ENCODE measurements at places on chromosomes 16 and 17.

DNA sequence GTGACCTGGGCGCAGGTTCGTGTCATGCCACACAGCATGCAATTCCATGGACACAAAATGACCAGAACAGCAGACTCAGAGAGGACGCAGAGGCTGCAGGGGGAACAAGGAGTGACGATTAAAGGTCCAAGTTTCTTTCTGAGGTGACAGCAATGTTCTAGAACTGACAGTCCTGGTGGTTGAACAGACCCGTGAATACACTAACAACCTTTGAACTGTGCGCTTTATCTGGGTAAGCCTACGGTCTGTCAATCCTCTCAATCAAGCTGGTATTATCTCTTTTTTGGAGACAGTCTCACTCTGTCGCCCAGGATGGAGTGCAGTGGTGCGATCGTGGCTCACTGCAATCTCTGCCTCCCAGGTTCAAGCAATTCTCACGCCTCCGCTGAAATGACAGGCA is 134.1 kb downstream of the ZNF778 start:
- no peak for DNase-seq

DNA sequence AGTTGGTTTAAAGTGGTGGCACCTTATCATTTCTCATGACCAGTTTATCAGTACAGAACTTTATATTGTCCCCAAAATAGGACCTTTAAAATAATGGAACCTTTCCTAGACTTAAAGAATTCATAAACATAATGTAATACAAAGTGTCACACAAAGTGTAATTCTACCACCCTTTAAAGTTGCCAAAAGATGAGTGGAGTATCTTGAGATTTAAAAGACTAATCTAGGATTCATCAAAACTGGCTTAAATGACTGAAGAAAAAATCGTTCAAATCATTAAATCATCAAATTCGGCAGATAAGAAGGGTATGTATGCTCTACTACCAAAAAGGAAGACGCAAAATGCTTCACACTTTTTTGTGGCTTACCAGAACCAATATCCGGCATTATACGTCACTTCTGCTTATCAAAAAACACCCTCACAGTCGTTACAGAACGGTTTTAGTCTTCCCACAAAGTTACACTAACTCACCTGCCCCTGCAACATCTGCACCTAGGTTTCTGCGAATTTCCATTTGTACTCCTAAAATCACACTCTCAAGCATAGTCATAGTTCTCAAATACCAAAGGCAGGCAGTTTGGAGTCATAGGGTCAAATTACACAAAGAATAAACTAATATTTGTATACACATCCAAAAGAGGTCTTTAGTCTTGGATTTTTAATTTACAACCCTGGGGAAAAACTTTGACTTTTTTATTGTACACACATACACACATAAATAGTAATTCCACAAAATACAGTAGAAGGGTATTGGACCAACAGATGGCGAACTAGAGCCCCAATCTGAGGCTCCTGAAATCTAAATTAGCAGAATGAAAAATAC is 1.4 kb upstream of the KANSL1 start:
- DNase-seq: no peak

- no peak for DNase-seq
These were observed 60.4 kb upstream of the MSI2 start for GRCh38 chr17:57195785-57196460.

DNA sequence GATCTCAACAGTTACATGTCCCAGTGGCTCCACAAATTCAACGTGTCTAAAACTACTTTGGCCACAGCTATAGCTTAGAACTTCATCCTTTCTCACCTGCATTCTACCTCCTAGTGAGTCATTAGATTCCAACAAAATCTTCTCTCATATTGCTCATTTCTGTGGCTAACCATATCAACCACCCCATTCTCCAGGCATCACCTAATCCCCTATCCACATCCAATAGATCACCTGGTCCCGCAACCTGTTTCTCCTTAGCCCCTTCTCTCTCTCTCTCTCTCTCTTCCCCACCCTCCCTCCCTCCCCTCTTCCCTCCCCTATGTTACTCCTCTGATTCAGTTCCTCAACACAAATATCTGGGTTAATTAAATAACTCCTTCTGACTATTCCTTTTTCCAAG is 64.6 kb downstream of the ANKFN1 start:
- no peak for DNase-seq

DNA sequence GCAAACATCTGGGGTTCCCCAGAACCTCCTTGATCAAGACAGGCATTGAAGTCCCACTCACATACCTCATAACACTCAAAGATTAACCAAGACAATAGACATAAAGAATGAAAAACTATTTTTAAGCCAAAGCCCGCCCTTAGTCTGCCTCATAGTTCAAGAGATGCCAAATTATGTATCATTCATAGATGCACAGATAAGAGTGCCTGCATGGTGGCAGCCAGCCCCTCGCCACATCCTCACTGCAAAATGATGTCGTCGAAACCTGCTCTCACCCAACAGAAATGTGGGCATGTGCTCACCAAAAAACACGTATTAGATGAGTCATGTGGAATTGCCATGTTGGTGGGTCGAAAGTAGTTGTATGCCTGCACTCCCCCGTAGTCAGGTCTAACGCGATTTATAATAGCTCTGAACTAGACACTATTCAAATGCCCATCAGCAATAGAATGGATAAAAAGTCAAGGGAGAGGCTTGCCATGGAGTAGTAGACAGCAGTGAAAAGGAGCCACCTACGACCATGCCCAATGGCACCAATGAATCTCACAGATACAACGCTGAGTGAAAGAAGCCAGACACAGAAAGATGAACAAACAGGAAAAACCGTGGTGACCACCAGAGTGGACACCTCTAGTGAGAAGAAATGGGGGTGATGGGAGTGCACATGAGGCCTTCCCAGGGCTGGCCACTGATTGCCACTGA is 64.8 kb downstream of the C16orf95 start:
- no peak for DNase-seq

GRCh38 chr17:79136596-79136995 is 62.0 kb downstream of the ENGASE start:
- no peak for DNase-seq

DNA sequence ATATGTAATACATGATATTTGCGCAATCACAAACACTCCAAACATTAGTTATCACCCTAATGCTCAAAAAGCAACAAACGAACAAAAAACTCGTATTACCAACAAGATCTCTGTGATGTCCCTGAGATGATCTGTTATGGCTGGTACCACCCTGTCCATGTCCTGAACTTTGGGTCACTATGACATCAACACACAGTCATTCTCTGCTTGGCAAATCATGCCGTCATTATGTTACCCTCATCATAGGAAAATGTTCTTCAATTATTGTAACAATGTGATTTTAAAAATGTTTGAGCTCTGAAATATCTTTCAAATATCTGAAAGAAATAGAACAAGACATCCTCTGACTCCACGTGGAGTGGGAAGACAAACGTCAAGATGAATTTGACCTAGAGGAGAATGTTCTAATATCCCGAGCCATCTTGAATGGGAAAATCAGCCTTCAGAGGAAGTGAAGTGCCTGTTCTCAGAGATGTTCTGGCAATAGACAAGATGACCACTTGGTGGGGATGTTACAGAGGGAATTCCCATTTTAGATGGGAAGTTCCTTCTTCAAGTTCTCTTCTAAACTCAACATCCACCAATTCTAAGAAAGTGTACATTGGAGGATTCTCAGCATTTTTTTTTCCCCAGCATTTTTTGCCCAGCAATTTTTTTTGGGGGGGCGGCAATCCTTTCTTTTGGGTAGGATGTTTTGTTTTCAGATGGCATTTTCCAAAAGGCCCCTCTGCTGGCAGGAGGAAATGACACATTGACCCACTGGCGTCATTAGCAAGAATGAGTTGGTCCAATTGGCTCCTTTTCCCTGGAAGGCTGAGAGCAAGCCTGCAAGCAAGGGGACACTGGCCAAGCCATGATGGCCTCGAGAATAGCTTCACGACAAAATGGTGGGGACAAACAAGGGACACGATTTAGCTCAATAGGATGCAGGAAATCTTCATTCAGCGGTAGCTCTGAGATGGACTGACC is 3.7 kb upstream of the HSD17B2 start:
- DNase-seq: peak; percentile 38

DNA sequence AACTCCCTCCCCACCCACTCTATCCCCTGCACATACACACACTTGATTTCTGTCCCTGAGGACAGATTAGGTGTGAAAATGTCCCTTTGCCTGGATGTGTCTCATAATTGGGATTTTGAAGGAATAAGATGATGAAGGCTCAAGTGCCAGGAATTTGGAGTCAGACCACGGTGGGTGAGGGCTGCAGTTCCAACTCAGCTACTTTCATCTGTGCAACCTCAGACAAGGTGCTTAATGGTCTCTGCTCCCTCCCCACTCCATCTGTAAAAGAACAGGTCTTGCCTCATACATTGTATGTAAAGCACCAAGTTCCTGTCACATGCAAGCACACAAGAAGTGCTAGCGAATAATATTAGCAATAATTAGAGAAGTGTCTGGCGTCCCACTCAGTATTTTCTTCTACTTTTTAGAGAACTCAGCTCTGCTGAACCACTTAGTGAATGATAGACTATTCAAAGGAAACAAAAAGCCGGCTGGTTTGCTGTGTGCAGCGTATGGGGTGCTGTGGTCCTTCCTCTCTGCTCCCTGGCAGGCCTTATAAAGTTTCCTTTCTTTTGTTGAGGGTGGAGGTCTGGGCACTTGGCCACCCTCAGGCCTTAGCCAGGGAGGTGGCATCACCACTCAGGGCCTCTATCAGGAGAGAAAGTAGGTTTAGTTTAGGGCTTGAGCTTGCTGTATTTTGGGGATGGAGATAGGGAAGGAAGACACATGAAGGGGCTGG is 6.4 kb downstream of the TBX4 start:
- no peak for DNase-seq

DNA sequence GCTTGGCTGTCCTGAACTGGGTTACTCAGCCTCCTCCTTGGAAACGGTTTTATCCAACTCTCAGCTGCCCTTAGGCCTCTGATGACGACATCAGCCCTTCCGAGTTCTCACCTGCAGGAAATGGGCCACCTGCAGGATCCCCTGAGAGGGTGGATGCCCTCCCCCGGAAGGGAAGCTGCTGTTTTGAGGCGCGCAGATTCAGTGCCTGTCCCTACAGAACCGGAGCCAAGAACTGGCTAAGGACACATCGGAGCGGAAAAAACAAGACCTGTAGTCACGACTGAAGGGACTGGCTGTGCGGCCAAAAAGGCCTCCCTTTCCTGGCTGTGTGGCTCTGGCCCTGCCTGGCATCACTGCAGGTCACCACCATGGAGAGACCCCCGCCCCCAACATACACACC is 11.7 kb upstream of the C16orf95 start:
- DNase-seq: no peak

GRCh38 chr16:21526923-21527807 is 72.2 kb upstream of the METTL9 start:
- DNase-seq: no peak

- no peak for DNase-seq
These were observed 34.0 kb downstream of the UBE2G1 start for GRCh38 chr17:4332296-4332970.

- DNase-seq: no peak
These were observed 3.1 kb downstream of the BCAS3 start for GRCh38 chr17:60680754-60681153.

DNA sequence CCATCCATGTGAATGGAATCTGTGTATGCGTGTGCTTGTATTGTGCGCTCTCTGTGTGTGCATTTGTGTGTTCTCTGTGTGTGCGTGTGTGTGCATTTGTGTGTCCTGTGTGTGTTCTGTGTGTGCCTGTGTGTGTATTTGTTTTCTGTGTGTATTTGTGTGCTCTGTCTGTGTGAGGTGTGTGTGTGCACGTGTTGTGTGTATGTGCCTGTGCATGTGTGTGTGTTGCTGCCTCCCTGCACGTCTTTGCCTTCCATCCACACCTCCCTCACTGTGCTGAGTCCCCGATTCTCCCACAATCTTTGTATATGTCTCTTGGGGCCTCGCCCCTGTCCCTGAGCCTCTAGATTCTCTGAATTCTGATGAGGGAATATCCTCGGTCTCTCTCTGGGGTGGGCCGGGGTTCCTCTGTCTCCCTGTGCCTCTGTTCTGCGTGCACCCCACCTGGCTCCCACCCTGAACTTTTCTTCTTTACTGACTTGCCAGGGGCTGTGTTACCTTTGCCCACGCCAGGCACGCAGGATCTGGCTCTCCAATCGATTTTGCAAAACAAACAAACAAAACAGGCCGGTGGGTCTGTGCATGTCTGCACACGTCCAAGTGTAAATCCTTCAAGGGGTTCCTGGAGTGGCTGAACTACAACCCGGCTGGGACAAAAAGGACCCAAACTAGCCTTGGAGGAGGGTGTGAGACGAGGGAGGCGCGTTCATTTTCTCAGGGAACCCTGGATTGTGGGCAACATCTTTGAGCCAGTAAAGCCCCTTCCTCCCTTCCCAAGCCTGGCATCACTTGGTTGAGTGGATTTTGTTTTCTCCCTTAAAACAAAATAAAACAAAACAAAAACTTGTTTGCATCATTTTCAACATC is 8.1 kb upstream of the FOXF1 start:
- no peak for DNase-seq

DNA sequence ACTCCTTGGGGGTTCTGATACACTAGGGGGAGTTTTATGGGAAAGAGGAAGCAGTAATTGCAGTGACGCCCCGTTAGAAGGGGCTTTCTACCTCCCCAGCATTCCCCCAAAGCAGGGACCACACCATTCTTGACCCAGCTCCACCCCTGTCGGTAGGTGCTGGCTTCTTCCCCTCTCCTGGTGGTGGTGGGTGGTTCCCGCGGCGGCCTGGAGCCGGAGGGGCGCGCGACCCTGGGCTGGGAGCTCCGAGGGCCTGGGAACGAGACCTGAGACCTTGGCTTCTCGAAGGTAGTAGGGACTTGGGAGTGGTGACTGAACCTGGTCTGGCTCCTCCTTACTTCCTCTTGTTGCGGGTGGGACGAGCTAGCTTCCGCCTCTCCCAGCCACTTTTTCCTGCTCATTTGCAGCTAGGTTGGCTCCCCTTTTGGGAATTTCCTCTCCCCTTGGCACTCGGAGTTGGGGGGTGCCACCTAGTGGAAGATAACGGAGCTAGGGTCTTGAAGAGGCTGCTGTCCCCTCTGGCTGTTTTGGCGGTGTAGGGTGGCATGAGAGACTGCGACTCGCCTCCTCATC is 438 bp downstream of the GRN start:
- no peak for DNase-seq

DNA sequence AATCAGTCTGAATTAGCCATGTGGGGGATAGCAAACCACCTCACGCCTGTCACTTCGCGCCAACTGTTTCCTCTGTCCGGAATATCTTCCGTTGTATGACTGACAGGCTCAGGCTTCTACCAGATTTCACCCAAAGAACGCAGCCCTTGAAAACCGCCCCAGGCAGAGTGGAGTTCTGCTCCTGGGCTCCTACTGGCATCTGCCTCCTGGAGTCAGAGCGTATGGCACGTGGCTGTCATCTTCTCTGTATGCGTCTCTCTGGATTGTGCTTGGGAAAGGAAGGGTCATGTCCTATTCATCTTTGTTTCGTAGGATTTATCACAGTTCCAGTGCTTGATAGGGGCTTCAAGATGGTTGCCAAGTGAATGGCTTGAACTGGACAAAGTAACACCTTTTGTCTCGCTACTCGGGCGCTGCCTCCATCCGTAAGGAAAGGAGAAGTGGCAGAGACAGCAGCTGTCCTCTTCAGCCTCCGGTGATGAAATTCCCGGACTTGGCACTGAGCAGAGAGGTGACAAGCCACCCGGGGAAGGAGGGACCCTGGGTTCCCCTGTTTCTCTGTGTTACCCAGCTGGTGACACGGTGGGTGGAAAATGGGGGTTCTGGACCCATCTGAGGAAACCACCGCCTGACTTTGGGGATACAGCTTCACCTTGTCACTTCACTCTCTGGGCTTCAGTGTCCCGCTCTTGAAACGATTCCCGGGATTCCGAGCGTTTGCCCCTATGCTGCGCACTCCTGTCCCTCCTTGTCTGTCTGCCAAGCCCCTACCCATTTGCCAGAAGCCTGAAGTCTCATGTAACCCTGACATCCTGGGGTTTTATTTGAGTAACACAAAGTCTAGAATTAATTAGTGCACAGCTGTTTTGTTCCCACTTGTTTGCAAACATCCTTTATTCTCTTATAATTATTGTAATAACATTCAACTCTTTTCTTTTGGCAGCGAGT is 13.9 kb downstream of the KIAA0513 start:
- peak; percentile 82 for DNase-seq

All from spinal cord (tissue), 10 donors.